ENCODE measurements at places on chromosomes 6 and 20.
A peak's percentile ranks its signal among the peaks of the same experiment; 100 is the strongest.

DNA sequence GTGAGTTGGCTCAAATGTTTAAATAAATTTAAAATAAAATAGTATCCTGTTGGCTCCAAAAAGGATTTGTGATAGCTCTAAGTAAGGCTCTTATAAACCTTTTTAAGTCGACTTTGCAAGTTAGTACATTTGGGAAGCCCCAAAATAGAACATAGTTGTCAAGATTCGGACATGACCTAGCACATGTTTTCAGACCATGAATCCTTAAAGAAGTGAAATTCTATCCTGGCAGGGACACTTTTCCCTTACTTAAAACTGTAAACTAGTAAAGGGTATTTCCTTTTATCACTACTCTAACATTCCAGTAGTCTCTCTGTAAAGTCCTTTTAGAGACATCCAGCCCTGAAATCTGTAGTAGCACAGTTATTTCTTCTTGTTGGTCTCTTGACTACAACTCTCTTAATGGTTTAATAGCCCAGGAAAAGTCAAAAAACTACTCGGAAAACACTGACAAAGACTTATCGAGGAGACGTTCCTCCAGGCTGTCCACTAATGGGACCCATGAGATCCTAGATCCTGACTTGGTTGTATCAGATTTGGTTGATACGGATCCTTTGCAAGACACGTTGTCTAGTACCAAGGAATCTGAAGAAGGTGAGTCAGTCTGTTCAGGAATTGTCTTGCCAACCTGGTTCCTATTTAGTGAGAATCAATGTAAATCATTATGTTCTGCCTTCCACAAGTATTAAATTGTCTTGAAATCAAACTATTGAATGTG lies 83.6 kb downstream of the SCAND1 start:
- DNase-seq, result no peak

- DNase-seq, result peak; percentile 74
Observed at GRCh38 chr6:26657256-26657655, 2.3 kb downstream of the ZNF322 start.

GRCh38 chr6:68559716-68560115 lies 75.4 kb upstream of the ADGRB3 start:
- no peak for DNase-seq

DNA sequence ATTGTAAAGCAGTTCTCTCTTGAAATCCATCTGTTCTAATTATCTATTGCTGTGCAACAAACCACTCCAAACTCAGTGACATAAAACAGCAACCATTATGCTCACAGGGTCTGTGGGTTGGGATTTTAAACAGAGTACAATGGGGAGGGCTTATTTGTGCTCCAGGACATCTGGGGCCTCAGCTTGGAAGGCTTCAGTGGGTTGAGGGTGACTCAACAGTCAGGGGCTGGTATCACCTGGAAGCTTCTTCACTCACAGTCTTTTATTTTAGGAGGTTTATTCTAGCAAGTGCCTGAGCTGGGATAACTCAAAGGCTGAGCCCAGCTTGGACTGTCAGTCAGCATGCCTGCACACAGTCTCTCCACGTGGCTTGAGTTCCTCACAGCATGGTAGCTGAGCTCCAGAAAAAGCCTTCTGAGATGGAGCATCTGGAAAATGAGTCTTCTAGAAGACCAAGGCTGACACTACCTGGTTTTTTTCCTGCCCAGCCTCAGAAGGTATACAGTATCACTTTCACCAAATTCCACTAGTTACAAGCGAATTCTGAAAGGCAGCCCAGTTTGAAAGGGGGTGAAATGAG lies 234.6 kb upstream of the ID4 start:
- no peak for DNase-seq

DNA sequence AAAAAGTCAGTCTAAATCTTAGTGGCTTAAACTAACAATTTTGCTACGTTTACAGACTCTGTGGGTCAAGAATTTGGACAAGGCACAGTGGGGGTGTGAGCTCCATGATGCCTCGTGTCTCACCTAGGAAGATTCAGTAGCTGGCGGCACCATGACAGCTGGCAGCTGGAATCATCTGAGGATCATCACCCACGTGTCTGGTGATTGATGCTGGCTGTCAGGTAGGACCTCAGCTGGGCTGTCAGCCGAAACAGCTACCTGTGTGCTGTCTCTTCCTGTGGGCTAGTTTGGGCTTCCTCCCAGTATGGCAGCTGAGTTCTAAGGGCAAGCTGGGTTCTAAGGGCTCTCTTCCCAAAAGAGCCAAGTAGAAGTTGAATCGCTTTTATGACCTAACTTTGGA lies 26.4 kb upstream of the DLGAP4 start:
- DNase-seq, result no peak

GRCh38 chr6:163030980-163031379 lies 303.2 kb downstream of the PACRG start:
- DNase-seq, result no peak

DNA sequence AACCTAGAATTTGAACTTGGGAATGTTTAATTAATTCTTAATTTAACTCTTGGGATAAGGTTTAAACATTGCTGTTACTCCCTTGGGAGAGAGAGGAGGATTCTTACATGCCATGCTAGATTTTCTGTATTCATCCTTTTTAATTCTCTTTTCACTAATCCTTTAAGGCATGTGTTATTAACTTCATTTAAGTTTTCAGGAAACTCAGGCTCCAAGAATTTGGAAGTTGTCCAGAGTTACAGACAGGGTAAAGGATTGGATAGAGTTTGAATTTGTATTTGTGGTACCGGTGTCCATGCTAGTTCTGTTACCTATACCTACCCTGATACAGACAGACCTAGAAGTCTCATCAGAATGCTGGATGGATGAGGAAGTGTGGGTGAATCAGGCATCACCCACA lies 23.7 kb downstream of the DOK5 start:
- DNase-seq, result no peak

DNA sequence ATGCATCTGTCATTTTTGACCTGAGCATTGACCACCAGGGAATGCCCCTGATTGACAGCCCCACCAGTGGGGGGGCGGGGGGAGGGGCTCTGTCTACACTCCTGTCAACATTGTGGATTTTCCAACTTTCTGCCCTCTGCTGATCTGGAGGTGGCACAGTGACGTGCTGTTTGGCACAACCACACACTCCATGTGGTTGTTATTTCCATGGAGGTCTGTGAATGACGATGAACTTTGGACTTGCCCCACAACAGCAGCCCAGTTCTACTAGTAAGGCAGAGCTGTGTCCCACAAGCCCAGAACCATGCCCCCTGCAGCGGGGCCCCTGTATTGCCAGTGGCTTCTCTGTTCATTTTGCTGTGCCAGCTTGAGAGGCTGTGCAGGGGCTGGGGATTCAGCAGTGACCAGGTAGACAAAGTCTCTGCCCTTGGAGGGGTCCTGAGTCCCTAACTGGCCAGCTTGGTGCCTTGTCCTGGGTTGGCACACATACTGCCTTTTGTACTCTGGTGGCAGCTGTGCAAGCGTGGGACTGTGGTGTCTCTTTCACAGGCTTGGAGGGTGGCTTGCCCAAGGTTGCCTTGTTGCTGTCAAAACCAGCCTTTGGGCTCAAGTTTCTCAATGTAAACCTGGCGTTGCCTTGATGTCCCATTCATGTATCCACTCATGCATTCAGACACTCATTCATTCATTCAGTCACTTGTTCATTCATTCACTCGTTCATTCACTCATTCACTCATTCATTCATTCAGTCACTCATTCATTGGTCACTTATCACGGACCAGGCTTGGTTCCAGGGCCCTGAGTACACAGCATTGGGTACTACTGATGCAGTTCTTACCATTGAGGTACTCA lies 108.5 kb downstream of the SYCP2 start:
- no peak for DNase-seq

DNA sequence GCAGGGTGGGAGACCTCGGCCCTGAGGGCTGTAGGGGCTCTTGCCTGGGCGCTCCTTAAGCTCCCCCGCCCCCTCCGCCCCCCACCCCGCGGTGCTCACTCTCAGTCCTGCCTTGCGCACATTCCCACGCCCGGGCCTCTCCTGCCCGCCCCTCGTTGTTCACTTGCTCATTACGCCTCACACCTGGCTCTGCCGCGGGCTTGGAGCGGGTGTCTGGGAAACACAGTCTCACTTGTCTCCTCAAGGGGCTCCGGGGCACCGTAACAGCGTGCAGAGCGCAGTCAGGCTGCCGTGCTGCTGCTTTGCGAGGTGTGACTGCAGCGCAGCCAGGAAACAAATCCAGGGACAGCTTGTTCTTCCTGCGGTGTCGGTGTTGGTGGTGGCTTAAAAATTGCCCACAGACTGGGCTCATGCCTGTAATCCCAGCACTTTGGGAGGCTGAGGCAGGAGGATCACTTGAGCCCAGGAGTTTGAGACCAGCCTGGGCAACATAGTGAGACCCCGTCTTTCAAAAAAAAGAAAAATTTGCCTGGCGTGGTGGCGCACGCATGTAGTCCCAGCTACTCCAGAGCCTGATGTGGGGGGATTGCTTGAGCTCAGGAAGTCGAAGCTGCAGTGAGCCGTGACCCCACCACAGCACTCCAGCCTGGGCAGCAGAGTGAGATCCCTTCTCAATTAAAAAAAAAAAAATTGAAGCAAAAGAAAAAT lies 4.6 kb downstream of the NPBWR2 start:
- DNase-seq, result peak; percentile 22

DNA sequence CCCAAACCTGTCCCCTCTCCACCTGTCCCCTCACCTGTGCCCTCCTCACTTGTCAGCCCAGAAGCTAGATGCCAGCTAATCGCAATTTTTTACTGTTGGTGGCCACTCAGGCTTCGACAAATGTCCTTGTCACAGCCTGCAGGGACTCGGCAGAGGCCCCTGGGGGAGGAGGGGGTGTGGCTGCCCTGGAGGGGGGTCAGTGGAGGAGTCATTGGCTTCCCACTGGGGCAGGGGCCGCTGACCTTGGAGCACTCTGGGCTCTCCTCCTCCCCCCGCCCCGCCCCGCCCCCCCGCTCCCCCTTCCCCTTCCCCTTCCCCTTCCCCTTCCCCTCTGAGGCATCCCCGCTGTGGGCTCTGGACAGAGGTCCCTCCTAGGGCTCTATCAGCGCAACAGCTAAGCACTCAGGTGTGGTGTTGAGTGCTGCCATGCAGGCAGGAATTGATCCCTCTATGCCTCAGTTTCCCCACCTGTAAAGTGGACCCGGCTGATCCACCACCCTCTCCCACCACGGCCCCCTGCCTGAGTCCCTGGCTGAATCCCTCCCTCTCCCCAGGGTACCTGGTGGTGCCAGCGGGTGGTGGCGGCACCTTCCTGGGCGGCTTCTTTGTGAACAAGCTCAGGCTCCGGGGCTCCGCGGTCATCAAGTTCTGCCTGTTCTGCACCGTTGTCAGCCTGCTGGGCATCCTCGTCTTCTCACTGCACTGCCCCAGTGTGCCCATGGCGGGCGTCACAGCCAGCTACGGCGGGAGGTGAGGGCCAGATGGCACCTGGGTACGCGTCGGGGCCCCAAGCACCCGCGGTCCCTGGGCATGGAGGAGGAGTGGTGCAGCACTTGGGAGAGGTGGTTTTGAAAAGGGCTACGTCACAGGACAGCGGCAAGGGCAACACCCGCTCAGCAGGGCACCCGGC lies 23.8 kb downstream of the SLCO4A1 start:
- DNase-seq, result no peak

DNA sequence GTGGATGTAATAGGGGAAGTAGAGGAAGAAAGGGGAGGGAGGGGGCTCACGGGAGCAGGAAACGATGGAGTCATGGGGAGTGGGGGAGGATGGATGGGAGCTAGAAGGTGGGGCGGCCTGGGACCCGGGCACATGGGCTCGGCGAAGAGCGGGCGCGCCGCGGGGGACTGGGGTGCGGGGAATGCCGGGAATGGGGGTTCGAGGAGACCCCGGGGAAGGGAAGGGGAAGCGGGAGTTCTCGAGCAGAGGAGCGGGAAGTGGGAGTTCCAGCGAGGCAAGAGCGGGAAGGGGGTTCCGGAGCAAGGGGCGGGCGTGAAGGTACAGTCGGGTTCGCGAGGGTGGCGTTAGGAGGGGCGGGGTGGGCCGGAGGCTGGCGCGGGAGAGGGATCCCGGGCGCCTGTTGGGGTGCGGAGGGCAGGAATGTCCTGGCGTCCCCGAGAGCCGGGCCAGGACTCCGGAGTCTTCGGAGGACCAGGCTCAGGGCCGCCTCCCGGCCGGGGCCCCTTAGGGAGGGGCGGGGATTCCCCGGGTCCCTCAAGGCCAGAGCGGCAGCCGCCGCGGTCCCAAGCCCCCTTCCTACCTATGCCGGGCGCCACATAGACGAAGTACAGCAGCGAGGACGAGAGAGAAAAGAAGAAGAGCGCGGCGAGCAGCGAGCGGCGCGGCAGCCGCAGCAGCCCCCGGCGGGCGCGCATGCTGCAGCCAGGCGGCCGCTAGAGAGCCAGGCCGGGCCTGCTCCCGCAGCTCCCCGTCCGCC lies 504 bp downstream of the B4GALT5 start:
- DNase-seq, result peak; percentile 57

DNA sequence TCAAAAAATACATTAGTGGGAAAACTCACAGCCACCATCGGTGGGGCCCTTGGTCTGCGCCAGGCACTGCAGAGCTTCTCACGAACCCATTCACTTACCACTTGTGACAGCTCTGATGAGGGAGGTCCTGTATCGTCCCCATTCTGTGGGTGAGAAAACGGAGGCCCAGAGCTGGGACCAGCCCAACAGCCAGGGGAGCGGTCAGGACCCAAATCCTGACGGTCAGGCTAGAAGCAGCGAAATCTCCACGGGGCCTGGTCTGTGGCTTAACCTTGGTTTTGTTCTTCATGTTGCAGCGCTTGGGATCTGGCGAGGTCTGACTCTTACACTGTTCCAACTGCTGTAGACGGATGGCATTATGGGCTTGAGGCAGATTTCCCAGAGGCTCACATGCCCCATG lies 7.7 kb upstream of the VSX1 start:
- DNase-seq, result no peak

- no peak for DNase-seq
Observed at GRCh38 chr20:17889226-17889625, 79.4 kb downstream of the SNX5 start.

- DNase-seq, result no peak
Observed at GRCh38 chr6:6533176-6533575, 55.3 kb upstream of the LY86 start.

DNA sequence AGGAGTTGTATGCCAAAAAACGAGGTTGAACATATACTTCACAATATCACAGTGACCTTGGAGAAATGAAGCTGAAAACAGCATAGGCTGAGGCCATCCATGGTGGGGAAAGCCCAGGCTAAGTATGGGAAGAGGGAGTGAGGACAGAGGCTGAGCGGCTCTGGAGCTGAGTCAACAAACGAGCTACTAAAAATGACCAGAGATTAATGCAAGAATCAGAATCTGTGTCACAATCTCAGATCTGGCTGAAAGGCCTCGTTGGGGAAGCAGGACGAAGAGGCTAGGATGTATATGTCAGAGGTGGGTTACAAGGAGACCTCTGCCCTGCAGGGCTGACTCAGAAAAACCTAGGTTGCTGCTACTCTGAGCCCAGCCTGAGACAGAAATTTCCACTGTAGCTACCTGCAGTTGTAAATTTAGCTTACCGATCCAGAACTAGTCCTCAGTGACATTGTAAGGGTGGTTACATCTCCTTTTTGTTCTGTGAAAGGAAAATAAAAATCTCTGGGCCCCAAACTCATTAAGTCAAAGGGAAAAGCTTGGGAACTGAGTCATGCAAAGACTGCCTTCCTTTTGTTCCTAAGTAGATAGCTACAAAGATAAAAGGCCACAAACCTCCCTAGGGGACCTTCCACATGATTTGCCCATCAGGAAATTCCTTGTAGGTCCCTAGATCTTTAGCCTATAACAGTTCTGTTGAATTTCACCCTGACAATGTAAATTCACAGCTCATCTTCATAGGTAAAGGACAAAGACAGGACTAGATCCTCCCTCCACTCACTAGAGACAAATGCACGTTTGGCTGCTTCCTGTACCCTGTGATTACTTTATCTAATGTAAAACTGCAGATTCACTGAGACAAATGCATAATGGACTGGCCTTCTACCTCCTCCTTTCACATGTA lies 8.5 kb upstream of the TUBB2A start:
- peak; percentile 34 for DNase-seq

- DNase-seq, result no peak
Observed at GRCh38 chr20:51775241-51775640, 7.1 kb upstream of the ATP9A start.

- DNase-seq, result no peak
Observed at GRCh38 chr20:50838707-50839385, 44.0 kb downstream of the BCAS4 start.
